ENCODE measurements at places on chromosomes 16 and 17. TPM values are rescaled to one million over a fixed set of nuclear protein-coding genes. Genes with fewer than 3 reads are reported as not detected.

DNA sequence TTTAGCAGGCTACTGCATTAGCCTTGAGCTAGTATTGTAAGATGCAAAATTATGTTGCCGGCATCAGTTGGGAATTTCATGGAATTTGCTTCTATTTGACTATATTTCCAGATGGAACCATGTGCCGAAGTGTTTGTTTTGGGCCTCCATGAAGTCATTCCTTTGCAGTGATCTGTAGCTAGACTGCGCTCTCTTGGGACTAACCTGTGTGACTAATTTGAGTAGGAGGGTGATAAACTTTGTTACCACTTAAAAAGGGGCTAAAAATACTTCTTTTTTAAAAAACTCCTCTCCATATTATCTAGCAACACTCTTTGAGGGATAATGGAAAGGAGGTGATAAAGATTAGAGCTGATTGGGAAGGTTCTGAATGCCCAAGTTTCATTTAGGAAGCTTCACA, 166.8 kb upstream of the TBX2 start:
- peaks cover 16% of the 10 kb centered on the region for H3K4me1 ChIP-seq
- H3K27me3 ChIP-seq: no peaks in the 10 kb centered on the region
- H3K4me3 ChIP-seq: no peak overlapping the region
- H3K36me3 ChIP-seq: no peaks in the 10 kb centered on the region

DNA sequence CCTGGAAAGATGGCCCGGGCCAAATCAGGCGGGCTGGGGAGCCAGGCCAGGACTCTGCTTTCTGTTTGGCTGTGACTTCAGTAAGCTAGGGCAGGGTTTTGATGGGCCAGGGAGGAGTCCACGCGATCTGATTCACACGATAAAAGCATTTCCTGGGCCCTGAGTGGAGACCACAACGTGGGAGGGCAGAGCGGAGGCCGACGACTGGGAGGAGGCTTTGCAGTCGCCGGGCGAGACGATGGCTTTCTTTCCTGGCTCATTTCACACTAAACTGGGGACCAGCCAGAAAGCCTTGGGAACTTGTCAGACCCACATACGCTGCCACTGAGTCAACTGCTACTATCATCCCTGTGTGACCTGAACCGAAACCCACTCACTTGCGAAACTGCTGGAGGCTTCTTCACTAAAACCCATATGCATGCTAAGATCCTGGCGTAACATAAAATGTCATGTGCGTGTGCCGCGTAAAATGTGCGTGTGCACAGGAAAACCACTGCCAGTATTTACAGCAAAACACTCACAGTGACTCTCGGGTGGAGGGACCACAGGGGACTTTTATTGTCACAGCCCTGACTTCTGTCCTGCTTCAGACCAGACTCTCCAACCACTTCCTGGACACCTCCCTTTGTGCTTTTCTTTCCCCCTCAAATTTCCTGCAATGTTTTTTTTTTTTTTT, 14.2 kb upstream of the RHBDF2 start:
- peak; percentile 87 for DNase-seq
- H3K27ac ChIP-seq: peak overlapping the region; percentile 80
- H3K27me3 ChIP-seq: no peaks in the 10 kb centered on the region
- peak overlapping the region; percentile 12 for H3K4me3 ChIP-seq
- H3K36me3 ChIP-seq: no peaks in the 10 kb centered on the region

DNA sequence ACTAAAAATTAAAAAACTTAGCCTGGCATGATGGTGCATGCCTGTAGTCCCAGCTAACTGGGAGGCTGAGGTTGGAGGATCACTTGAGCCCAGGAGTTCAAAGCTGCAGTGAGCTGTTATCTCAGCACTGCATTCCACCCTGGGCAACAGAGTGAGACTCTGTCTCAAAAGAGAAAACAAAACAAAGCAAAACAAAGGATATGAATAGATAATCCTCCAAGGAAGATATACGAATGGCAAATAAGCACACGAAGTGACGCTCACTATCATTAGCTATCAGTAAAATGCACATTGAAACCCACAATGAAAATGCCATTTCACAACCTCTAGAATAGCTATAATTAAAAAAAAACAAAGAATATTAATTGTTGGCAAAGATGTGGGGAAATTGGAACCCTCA, 386.2 kb upstream of the CCL2 start:
- H3K27ac ChIP-seq: no peak overlapping the region
- no peaks in the 10 kb centered on the region for H3K4me1 ChIP-seq
- H3K4me3 ChIP-seq: no peak overlapping the region

DNA sequence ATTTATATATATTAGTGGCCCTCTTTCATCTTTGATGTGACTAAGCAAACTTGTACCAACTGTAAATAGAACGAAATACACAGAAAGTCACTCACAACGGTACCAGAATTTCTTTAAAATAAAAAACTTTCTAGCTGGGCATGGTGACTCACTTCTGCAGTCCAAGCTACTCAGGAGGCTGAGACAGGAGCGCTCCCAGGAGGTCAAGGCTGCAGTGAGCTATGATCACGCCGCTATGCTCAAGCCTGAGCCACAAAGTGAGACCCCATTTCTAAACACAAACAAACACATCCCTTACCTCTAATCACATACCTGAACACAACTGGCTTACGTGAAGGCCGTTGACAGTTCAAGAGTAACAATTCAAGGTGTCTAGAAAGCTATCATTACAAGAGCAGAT, 29.7 kb downstream of the STAT5B start:
- H3K4me3 ChIP-seq: no peak overlapping the region
- DNase-seq: no peak
- 0 out of 2 replicates have a peak, but pooled peaks cover 2% of the 10 kb centered on the region for H3K36me3 ChIP-seq
- H3K4me1 ChIP-seq: peaks cover 27% of the 10 kb centered on the region
- no peaks in the 10 kb centered on the region for H3K27me3 ChIP-seq

GRCh38 chr16:62392698-62393097, 356.5 kb upstream of the CDH8 start:
- no peak overlapping the region for H3K4me3 ChIP-seq
- H3K27ac ChIP-seq: no peak overlapping the region
- DNase-seq: no peak
- H3K4me1 ChIP-seq: no peaks in the 10 kb centered on the region

Gene C17orf78
- total RNA-seq: not detected

Gene TMEM114
- not detected for total RNA-seq

Gene TMC5
- not detected for total RNA-seq

Data from SJSA1 (cell line).